SK-MEL-5 (cell line): ENCODE measurements at places on chromosomes 1 and 21.

DNA sequence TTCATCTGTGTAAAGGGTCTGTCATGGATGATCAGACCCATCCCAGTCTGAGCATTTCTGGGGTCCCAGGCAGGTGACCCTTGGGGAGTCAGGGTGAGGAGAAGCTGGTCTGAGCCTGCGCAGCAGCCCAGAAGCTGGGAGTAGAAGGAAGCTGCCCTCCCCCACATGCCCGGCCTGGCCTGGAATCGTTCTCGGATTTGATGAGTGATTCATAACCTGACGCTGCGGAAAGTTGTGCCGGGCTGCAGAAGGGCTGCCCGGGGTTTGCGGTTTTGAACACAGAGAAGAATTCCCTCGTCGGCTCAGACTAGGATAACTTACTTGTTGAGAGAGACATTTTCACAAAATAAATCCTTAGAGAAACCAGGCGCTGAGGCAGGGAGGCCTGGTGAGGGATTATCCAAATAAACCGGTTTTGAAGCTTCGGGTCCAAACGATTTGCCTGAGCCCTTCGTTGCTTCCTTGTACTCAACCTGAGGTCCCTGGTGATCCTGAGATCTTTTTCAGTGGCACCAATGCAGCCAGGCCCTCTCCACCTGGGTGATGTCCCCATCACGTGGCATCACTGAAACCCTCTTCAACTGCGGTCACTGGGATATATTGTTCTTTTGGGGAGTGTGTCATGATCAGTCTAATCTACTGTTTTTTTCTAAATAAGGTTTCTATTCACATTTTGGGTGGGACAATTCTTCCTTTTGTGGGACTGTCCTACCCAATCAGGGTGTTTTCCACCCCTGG lies 29.2 kb downstream of the EPHB2 start:
- DNase-seq = no peak

- no peak for DNase-seq
Measured at GRCh38 chr1:91700332-91700731, 185.6 kb downstream of the TGFBR3 start.

- no peak for DNase-seq
Measured at GRCh38 chr1:12075195-12076114, 12.4 kb downstream of the TNFRSF8 start.

DNA sequence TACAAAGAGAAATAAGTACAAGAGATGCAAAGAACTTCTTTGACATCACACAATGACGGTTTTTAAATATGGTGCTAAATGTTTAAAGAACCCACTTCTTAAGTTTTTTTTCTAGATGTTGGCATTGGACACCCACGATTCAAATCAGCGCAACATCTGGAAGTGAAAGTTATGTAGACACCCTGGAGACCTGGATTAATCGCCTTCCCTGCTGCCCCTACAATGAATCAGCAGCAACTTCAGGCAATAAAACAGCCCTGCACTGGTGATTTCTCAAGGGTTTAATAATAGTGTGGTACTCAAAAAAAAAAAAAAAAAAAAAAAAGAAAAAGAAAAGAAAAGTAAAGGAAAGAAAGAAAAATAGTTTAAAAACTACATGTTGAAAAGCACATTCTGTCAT lies 248.3 kb downstream of the NUF2 start:
- DNase-seq = no peak

DNA sequence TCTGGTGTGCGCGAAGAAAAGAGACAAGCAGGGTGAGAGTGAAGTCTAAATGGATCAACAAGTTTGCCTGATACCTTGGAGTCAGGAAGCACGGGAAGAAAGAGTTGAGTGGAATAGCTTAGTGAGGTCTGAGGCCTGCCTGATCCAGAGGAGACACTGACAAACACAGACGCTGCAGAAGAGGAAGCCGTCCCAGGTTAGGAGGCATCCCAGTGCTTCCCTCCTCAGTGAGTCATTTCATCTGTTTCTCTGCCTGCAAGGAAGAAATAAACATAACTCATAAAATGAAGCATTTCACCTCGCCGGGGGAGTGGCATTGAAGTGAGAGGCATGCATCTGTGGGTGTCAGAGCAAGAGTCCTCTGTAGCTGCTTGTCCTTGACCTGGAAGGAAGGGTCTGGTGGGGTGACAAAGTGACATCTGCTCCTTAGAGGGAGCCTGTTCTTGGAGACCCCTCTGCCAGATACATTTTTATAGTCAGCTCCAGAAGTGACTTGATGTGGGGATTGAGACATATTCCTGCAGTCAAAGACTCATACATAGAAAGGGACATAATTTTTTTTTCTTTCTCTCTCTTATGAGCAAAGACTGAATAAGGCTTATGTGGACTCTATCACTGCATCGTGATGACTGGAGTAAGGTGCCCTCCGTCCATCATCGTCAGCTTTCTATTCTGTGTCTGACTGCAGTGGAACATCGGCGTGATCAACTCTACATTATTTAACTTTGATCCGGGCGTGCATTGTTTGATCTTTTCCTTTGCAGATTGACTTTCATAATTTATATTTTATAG lies 256.7 kb downstream of the KIF26B start:
- DNase-seq = no peak

- no peak for DNase-seq
Measured at GRCh38 chr1:1602304-1602967, 2.5 kb upstream of the FNDC10 start.

GRCh38 chr1:1847061-1847850 lies 43.6 kb downstream of the GNB1 start:
- no peak for DNase-seq

- DNase-seq = peak; percentile 43
Measured at GRCh38 chr1:185350027-185350442, 33.0 kb upstream of the IVNS1ABP start.

GRCh38 chr1:90045853-90046563 lies 51.1 kb downstream of the ZNF326 start:
- peak; percentile 53 for DNase-seq

GRCh38 chr1:216599851-216600250 lies 123.4 kb downstream of the ESRRG start:
- no peak for DNase-seq
